Stimulated activated CD8-positive, alpha-beta memory T cell treated with anti-CD3 and anti-CD28 coated beads, Interleukin-12 subunit alpha, Interleukin-12 subunit beta, amount 100 ng/mL, for 4 hours (primary cell): ENCODE measurements at places on chromosomes 12 and 14.

- no peak for DNase-seq
Measured at GRCh38 chr14:64733321-64733720, 29.1 kb downstream of the PLEKHG3 start.

- DNase-seq: no peak
Measured at GRCh38 chr14:21070083-21070609, at the start of gene ARHGEF40. Gene ARHGEF40, plus strand, starts transcription at chr14:21070304. Its CDS starts 93 bp downstream, at chr14:21070397.

DNA sequence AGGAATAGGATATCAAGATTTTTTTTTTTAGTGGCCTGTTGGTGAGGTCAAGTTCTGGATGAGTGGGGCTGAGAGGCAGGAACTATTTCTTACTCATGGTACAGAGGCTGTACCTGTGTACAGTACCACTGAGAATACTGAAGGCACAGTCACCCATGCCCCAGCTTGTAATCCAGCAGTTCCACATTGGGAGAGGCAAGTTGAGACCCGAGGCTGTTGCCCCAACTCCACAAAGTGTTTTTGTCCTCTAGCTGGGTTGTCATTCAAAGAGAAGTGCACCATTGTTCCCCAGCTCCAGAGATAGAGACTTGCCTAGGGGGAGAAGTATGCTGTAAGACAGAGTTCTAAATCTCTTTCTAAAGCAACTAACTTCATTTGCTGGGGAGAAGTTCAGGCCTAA is 38.7 kb downstream of the ARID2 start:
- DNase-seq: no peak

- no peak for DNase-seq
Measured at GRCh38 chr12:56220611-56221231, 1.0 kb downstream of the RNF41 start.

DNA sequence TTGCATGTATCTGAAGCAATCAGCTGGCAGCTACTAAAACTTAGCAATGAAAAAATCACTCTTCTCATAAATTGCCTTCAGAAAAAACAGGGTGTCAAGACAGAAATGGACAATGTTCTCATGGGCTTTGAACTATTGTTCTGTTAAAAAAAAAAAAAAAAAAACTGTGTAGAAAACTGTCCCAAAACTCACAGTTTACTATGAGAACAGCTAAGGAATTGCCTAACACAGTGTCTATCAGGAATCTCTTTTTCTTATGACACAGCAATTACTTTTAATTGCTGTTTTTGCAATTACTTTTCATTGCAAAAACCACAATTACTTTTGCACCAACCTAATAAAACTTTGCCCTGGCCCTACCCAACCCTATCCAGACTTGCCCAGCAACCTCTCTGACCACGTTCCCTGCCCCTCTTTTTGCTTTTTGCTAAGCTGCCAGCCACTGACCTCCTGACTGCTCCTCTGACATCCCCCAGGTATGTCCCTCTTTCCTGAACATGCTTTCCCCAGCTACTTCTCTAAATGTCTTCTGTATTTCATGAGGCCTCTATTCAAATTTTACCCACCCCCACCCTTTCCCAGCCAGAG is 68.0 kb upstream of the SLCO1C1 start:
- no peak for DNase-seq

DNA sequence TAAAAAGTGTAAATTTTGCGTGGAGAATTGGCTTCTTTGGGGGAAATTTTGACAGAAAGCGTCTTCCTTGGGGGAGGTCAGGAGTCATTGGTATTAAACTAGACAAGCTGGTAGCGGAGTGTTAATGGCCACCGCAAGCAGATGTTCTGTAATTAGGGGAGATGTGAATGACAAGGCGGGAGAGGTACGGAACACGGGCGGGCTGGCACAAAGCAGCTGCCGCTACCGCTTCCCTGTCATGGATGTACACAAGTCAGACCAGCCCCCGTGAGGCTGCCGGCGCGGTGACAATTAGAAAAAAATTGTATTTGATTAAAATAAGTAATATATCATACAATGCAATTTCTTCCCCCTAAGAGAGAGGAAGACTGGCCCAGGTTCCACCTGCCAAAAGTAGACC is 501.6 kb downstream of the VRK1 start:
- DNase-seq: no peak
